Calu3 (cell line): ENCODE measurements at places on chromosomes 5 and 9. TPM values are rescaled to one million over a fixed set of nuclear protein-coding genes. Genes with fewer than 3 reads are reported as not detected.

DNA sequence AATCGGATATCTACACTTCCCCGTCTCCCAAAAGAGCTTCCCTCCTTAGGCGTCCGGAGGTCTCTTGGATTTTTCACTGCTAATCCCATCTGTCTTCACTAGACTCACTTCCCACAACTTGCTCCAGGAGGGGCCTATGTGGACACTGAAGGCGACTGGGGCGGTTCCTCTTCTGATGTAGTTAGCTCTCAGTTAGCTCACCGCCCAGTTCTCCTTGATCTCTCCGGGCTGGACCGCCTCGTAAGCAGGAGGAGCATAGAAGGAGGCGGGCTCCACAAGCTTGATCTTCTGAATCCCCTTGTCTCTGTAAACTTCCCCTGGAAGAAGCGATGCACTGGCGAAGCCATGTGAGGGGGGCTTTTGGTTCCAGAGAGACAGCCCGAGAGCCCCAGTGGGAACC is 112.0 kb upstream of the SELENOP start:
- H3K4me1 ChIP-seq = no peaks in the 10 kb centered on the region
- no peak overlapping the region for H3K4me3 ChIP-seq
- no peak for DNase-seq
- no peaks in the 10 kb centered on the region for H3K36me3 ChIP-seq

- DNase-seq = no peak
- no peaks in the 10 kb centered on the region for H3K27me3 ChIP-seq
- H3K4me1 ChIP-seq = peaks cover 39% of the 10 kb centered on the region
- no peak overlapping the region for H3K27ac ChIP-seq
- peaks cover 12% of the 10 kb centered on the region for H3K36me3 ChIP-seq
These were observed 8.6 kb upstream of the AQP3 start for GRCh38 chr9:33455945-33456344.

GRCh38 chr9:124392871-124393460 is 22.3 kb downstream of the PSMB7 start:
- peaks cover 19% of the 10 kb centered on the region for H3K36me3 ChIP-seq
- H3K4me1 ChIP-seq = peaks cover 34% of the 10 kb centered on the region
- peak; percentile 44 for DNase-seq
- H3K4me3 ChIP-seq = no peak overlapping the region

TEK gene
- total RNA-seq = not detected in 2 replicates
